ENCODE measurements at places on chromosomes 1 and 21.

- no peak for DNase-seq
These were observed 624 bp downstream of the RIPK4 start for GRCh38 chr21:41765973-41766882.

DNA sequence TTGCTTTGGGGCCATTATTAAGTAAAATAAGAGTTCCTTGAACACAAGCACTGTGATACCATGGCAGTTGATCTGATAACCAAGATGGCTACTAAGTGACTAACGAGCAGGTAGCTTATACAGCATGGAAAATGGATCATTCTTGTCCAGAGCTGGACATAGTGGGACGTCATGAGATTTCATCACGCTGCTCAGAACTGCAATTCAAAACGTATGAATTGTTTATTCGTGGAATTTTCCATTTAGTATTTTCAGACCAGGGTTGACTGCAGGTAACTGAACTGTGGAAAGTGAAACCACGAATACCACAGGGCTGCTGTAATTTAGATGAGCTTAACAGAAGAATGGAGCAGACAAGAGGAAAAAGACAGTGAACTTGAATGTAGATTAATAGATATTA lies 38.9 kb downstream of the CCDC18 start:
- DNase-seq: no peak

GRCh38 chr1:5220821-5221220 lies 566.4 kb downstream of the AJAP1 start:
- DNase-seq: no peak

GRCh38 chr1:33515112-33515511 lies 42.7 kb downstream of the ZSCAN20 start:
- no peak for DNase-seq

- DNase-seq: no peak
These were observed 35.9 kb upstream of the HMGN1 start for GRCh38 chr21:39384674-39385298.

- no peak for DNase-seq
These were observed 1.4 kb upstream of the ANKRD13C start for GRCh38 chr1:70355920-70356319.

DNA sequence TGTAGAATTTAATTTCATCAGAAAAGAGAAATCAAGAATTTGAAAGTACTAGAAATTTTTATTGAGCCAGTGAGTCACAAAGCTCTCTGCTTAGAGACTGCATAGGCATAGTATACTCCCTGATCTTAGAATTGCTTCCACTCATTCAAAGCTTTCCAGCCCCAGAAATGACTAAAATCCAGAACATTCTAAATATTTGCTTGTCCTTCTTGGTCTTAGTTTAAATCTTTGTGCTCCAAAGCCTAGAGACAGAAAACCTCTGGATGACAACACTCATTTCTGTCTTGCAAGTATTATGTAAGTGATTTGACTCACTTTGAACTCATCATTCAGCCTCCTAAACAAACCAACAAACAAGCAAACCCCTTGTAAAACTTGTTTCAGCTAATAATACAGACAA lies 74.2 kb downstream of the PTPRC start:
- DNase-seq: no peak

- DNase-seq: no peak
These were observed 9.4 kb downstream of the TIAM1 start for GRCh38 chr21:31334648-31335121.

GRCh38 chr1:216739793-216740192 lies 16.6 kb upstream of the ESRRG start:
- no peak for DNase-seq

DNA sequence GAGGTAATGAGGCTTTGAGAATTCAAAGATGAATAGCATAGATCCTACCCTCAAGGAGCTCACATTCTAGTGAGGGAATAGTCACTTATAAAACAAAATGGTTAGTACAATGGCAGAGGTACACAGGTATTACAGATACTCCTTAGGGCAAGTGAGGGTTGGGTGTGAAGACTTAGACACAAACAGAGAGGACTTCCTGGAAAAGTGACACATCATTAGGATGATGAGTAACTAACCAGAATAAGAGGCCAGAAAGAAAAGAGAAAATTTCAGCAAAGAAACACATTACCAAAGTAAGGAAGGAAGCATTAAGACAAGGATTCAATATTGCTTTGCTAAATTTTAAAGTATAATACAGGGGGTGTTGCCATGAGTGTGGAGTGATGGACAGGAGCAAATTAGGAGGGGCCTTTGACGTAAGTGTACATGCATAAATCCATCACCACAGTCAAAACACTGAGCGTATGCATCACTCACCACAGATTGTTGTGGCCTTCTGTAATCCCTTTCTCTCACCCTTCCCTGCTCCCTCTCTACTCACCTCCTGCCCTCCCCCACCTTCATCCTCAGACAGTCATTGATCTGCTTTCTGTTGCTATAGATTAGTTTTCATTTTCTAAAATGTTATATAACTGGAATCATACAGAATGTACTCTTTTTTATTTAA lies 7.9 kb downstream of the CD53 start:
- no peak for DNase-seq

DNA sequence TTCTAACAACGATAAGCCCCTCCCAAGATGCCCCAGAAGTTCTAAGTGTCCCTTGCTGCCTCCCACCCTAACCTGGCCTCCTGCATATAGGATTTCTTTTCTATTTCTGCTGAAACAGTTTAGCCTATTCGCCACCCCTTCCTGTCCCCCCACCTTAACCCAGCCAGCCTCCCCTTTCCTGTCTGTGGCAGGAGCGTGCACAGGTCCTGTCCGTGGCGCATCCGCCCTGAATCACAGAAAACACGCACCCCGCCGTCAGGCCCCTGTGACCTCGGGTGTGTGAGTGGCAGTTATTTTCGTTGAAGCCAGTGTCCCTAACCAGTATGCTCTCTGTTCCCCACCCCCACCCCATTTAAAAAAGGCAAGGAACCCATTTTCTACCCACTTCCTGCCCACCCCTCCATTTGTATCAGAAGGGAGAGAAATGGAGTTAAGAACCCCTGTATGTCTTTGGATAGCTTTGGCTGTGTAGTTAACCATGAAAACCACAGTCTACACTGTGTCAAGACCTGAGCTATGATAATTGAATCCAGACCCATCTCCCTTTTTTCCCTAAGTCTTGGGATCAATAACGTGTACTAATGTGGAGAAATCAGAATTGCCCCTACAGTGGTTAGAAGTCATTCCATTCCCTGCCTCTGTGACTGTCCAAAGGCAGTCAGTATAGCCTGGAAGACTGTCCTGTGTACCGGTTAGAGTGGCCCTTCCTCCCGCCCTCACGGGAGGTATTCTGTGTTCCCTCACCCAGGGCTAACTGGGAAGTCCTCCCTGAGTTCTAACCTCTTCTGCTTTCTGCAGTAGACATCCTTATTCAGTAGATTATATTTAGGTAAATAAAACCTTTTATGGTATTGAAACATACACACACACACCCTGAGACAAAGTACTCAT lies 1.8 kb downstream of the PLEKHO1 start:
- DNase-seq: peak; percentile 39

DNA sequence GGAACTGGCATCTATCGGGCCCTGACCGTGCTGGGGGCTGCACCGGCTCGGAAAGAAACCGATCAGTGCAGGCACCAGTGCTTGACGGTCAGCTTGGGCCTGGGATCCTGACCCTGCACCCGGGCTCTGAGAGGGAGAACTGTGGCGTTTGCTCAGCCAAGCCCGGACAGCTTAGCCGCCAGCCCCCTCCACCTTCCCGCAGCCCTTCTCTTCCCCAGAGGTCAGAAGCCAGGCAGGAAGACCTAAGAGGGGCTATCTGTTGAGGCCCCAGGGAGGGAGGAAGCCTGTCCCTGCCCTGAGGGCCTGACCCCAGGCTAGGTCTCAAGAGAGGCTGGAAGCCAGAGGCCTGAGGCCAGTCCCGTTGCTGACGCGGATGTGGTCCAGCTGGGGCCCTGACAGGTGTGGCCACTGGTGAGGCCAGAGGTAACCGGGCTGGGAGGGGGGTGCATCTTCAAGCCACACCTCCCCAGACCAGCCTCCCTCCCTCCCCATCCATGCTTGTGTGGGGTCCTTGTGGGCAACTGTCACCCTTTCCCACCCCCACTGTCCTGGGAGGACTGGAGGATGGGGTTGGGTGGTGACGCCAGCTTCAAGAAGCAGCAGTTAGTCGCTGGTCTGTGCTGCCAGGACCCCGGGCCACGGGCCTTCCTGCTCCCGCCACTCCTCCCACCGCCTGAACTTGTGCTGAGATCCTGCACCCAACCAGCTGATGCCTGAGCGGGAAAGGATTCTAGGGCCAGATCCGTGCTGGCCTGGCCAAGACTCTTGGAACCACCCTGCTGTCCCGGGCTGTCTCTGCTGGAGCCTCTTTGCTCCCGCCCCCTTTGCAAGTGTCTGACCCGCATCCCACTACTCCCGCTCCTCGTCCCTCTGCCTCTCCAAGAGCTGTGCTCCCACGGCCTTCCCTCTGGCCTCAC lies 2.6 kb upstream of the DVL1 start:
- no peak for DNase-seq

DNA sequence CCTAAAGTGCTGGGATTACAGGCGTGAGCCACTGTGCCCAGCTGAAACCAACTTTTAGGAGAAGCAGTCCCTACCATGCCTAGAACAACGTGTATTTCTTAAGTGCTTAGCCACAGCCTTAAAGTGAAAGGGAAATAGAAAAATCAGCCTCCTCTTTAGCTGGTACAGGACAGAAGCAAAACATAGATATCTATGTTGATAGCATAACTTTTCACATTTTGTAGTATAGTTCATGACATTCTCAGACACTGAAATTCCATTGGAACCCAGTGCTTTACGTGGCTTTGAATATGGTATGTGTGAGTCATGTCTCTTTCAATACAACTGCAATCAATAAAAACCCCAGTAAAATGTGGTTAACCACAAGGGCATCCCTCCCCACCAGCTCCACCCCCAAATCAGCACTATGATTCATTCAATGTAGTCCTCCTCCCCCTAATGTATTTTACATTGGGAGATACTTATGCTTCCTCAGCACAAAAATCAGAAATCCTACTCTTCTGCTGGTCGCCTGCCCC lies 32.1 kb downstream of the TGFB2 start:
- no peak for DNase-seq
